Activated CD4-positive, alpha-beta memory T cell treated with anti-CD3 and anti-CD28 coated beads, Interleukin-2, amount 10 ng/mL, durations not matched to agents 7 days and 5 days (primary cell): ENCODE measurements at places on chromosomes 12 and 14. TPM values are rescaled to one million over a fixed set of nuclear protein-coding genes. Genes with fewer than 3 reads are reported as not detected.

The KDM5A gene
- 94.6 TPM for total RNA-seq

The TAS2R13 gene
- total RNA-seq = 0.25 TPM

The SBNO1 gene
- 40.2 TPM for total RNA-seq

- H3K36me3 ChIP-seq = no peaks in the 10 kb centered on the region
- no peaks in the 10 kb centered on the region for H3K4me1 ChIP-seq
- H3K27me3 ChIP-seq = no peaks in the 10 kb centered on the region
- no peak overlapping the region for H3K4me3 ChIP-seq
- H3K27ac ChIP-seq = no peak overlapping the region
- no peak for DNase-seq
These were observed 301.5 kb upstream of the FBXO33 start for GRCh38 chr14:39733741-39734140.

DNA sequence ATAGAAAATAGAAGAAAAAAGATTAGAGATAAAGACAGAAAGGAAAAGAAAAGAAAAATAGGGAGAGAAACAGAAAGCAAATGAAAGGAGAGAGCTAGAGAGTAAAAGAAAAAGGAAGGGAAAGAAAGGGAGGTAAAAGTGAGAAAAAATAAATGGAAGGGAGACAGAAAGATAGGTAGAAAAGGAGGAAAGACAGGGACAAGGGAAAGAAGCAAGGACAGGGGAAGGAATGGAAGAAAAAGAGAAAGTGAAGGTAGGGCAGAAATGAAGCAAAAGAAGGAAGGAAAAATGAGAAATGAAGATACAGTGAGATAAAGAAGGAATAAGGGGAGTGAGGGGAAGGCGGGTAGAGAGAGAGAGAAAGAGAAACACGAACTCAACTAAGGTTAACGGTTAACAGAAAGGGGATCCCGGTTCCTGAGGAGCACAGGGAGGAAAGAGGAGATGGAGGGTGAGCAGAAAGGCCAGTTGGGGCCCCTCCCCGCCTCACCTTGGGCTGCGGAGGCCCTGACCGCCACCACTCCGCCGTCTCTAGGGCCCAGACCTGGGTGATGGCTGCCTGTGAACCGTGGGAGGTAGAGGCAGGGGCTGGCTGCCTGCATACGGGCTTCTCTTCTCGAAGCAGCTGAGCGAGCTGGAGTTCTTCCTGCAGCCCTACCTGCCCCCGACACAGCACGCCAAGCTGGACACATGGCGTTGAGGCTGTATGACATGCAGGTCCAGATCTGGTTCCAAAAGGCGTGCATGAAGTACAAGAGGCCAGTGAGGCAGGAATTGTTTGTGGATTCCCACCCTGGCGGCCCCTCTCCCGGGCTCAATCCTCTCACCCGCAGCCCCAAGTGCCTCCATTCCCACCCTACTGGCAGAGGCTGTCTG is 59.5 kb downstream of the SMUG1 start:
- no peak overlapping the region for H3K4me3 ChIP-seq
- peaks cover 5% of the 10 kb centered on the region for H3K4me1 ChIP-seq
- no peak for DNase-seq
- H3K27ac ChIP-seq = no peak overlapping the region
- H3K36me3 ChIP-seq = no peaks in the 10 kb centered on the region

The ACSM4 gene
- total RNA-seq = not detected

GRCh38 chr12:63037746-63038712 is 103.1 kb upstream of the PPM1H start:
- H3K36me3 ChIP-seq = no peaks in the 10 kb centered on the region
- H3K4me1 ChIP-seq = no peaks in the 10 kb centered on the region
- DNase-seq = no peak
- H3K4me3 ChIP-seq = no peak overlapping the region
- H3K27ac ChIP-seq = no peak overlapping the region

DNA sequence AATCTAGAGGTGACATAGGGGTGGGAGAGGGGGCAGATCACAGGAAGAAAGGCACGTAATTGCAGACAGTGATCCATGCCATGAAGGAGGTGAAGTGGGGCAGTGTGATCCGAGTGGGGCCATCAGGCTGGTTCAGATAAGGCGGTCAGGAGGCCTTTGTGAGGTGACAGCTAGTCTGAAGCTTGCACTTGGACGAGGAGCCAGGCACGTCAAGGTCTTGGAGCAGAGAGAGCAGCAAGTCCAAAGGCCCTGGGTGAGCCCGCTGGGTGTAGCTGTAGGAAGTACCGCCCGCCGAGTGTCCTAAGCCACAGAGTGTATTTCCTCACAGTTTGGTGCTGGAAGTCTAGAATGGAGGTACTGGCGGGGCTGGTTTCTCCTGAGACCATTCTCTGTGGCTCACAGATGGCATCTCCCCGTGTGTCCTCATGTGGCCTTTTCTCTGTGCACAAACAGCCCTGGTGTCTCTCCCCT is 23.6 kb downstream of the RHOF start:
- H3K27ac ChIP-seq = peak overlapping the region; percentile 36
- H3K4me1 ChIP-seq = peaks cover 10% of the 10 kb centered on the region

The GPX2 gene
- total RNA-seq = not detected

The TESPA1 gene
- total RNA-seq = 111 TPM

DNA sequence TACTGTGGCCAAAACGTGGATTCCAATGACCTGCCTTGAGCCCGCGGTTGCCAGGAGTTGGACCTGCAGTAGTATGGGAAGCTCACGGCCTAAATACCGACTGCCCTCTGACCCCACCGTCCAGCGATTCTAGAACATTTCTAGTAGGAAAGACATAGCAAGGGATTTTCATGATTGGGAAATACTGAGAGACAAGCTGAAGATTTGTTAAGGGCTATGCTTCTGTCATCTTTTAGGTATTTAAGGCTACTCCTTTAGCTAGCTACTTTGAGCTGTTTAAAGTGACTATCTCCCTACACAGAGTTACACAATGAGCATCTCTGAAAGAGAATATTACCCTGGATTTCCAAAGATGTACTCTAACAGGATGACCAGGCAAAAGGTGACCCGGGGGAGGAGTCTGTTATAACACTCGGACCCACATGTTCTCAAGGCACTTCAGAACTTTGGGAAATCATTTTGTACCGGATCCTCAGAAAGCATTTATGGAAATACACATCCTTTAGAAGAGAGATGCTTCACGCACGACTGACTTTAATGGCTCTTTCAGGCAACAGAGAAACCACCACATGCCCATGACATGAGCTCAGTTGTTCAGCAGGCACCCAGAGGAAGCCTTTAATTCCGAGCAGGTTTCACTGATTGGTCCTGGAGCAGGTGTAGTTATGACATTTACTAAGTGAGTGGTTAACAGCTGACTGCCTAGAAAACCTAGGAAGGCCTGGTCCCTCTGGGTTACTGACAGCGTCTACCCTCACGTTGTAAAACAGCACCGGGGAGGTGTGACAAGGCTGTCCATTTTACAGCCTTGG is 4.2 kb downstream of the BAG5 start:
- peaks cover 46% of the 10 kb centered on the region for H3K4me1 ChIP-seq
- DNase-seq = no peak
- no peak overlapping the region for H3K27ac ChIP-seq
- no peak overlapping the region for H3K4me3 ChIP-seq
- peaks cover 45% of the 10 kb centered on the region for H3K36me3 ChIP-seq

DNA sequence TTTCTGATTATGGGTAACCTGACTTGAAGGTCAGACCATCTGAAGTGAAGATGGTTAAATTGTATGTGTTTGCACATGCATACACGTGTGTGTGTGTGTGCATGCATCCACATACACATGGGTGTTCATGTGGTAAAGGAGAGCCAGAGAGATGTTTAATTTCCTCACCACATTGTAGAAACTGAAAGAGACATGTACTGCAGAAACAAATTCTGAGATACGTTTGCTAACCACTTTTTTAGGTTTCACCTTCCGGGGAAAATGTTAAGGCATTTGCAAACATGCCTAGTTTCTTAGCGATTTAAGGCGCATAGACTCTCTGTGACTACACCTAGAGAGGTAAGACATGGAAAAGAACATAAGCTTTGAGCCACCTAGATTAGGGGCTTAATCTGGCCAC is 362.9 kb downstream of the RAD51B start:
- DNase-seq = peak; percentile 21
- no peaks in the 10 kb centered on the region for H3K36me3 ChIP-seq
- H3K27me3 ChIP-seq = no peaks in the 10 kb centered on the region
- no peak overlapping the region for H3K4me3 ChIP-seq
- no peak overlapping the region for H3K27ac ChIP-seq

DNA sequence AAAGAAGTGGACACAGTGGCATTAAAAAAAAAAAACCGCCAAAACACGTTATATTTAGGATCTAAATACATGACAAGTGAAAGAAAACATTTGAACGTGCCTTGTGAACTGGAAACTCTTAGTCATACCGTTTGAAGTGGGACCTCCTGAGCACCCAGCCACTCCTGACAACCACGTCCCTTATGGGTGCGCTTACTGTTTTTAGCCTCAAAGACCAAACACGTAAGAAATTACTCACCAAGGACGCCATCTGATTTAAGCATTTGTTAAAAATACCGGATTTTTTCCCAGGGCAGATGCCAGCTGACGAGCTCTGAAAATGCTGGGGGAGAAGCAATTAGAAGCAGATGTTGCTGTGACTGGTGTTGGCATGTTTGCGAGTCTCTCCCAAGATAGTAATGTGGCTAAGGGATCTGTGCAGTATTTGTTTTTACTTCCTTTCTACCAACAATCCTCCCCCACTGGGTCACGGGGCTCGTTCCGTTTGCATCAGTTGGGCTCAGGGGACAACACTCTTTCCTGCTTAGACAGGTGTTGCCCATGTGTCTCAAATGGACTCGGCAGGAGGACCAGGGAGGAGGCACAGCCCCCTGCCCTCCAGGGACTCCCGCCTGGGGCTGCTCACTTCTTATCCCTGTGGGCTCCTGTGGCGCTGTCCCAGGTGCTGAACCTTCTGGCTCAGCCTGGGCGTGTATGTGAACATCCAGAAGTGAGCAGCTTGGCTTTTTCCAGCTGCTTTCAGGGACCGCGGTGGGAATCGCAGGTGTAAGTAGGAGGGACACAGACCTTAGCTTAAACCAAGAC is 101.0 kb downstream of the BEGAIN start:
- DNase-seq = peak; percentile 80
- H3K36me3 ChIP-seq = peaks cover 3% of the 10 kb centered on the region
- peaks cover 38% of the 10 kb centered on the region for H3K4me1 ChIP-seq
- no peak overlapping the region for H3K4me3 ChIP-seq

DNA sequence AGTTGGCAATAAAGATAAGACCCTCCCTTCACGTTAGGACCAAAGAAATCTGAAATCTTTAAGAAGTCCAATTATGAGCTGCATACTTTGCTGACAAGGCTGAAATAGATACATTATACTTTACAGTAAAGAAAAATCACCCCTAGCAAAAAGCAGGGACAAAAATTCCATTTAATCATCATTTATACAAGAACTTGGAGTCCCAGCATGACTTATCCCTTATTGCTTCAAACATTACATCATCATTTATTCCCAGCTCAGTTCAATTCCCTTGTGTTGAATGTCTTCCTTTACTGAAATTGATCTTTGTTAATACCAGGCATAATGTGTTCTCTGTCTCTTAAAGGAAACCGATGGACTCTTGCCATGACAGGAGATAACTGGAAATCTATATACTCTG is 449.6 kb upstream of the CCDC196 start:
- H3K27ac ChIP-seq = no peak overlapping the region
- no peak overlapping the region for H3K4me3 ChIP-seq
- no peaks in the 10 kb centered on the region for H3K36me3 ChIP-seq
- peaks cover 7% of the 10 kb centered on the region for H3K4me1 ChIP-seq

The P2RX2 gene
- not detected for total RNA-seq

The GLIPR1L2 gene
- 0.35 TPM for total RNA-seq

The SSTR1 gene
- not detected for total RNA-seq

- no peaks in the 10 kb centered on the region for H3K4me1 ChIP-seq
- no peak overlapping the region for H3K27ac ChIP-seq
- no peaks in the 10 kb centered on the region for H3K36me3 ChIP-seq
- peaks cover 29% of the 10 kb centered on the region for H3K27me3 ChIP-seq
These were observed 1.6 kb upstream of the ACVRL1 start for GRCh38 chr12:51905471-51906429.

DNA sequence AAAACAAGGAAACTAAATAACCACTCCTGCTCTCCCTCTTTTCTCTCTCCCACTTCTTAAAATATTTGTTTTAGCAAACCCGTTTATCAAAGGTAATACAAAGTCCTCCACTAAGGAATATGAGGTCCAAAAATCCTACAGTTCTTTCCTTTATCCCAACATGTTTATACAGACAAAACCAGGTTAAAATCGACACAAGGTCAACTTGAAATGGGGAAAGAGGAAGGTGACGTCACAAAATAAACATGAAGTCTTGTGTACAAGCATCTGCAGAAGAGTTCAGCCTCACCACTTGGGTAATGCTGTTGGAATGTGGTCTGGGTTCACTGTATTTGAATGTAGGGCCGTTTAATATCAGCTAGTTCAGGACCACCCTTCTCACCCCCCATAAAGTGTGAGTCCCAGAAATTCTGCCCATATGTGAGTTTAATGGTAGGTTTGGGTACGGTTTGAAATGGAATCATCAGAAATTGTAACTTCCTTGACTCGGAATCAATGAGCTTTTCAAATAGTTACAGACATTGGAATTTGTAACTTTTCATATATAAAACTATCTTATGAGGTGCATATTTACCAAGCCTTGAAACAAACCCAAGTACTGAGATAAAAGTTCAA is 120.0 kb upstream of the SLC38A2 start:
- H3K36me3 ChIP-seq = peaks cover 2% of the 10 kb centered on the region
- H3K4me1 ChIP-seq = no peaks in the 10 kb centered on the region
- no peak overlapping the region for H3K27ac ChIP-seq
- H3K27me3 ChIP-seq = no peaks in the 10 kb centered on the region
- H3K4me3 ChIP-seq = no peak overlapping the region
- no peak for DNase-seq

The GZMH gene
- 11.0 TPM for total RNA-seq

The APOF gene
- not detected for total RNA-seq

- no peaks in the 10 kb centered on the region for H3K27me3 ChIP-seq
- H3K27ac ChIP-seq = no peak overlapping the region
- no peaks in the 10 kb centered on the region for H3K4me1 ChIP-seq
- no peaks in the 10 kb centered on the region for H3K36me3 ChIP-seq
- DNase-seq = no peak
These were observed 83.8 kb downstream of the TTC8 start for GRCh38 chr14:88908216-88908615.

DNA sequence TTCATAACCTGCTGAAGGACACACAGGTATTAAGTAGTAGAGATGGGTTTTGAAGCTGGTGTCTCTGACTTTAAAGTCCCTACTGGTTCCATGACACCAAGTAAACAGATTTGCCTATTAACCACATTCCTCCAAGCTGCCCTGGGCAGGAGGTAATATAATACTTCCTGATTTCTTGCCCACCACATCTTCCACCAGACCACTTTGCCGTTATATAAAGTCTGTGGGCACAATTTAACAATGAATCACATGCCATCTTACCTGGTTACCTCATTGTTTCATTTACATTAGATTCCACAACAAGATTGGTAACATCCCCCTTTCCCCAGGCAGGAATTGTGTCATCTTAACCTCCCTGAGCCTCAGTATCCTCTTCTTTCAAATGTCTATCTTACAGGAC is 900 bp upstream of the LRRC23 start:
- no peak overlapping the region for H3K27ac ChIP-seq
- no peak for DNase-seq
- peaks cover 2% of the 10 kb centered on the region for H3K4me1 ChIP-seq
- no peaks in the 10 kb centered on the region for H3K27me3 ChIP-seq
- no peaks in the 10 kb centered on the region for H3K36me3 ChIP-seq

The SLC5A8 gene
- total RNA-seq = not detected

- H3K36me3 ChIP-seq = peaks cover 6% of the 10 kb centered on the region
- no peak overlapping the region for H3K27ac ChIP-seq
- peaks cover 19% of the 10 kb centered on the region for H3K4me1 ChIP-seq
- H3K27me3 ChIP-seq = no peaks in the 10 kb centered on the region
- DNase-seq = no peak
- no peak overlapping the region for H3K4me3 ChIP-seq
These were observed 104.6 kb downstream of the ITPR2 start for GRCh38 chr12:26728205-26729050.
